ENCODE measurements at places on chromosomes 2 and 18.

DNA sequence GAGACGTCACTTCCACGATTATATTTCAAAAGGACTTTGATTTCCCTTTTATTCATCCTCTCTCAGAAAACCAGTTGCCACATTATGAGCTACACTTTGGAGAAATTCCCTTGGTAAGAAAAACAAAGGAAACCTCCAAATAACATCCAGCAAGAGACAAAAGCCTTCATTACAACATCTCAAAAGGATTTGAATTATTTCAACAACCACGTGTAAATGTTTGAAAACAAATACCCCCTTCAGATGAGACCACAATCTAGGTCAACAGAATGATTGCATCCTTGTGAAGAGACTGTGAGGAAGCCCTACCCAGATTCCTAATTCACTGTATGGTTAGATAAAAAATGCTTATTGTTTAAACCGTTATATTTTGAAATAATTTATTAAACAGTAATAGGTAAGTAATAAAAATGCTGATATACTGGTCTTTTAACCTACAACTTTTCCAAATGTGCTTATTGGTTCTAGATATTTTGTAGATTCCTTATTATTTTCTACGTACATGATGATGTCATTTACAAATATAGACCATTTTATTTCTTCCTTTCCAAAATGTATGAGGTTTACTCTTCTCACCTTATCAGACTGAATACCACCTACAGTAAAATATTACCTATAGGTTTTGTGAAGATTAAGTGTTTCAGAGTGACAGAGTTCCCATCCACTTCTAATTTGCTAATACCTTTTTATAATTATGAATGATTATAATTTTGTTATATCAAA is 922.7 kb upstream of the CHAC2 start:
- no peak for DNase-seq

DNA sequence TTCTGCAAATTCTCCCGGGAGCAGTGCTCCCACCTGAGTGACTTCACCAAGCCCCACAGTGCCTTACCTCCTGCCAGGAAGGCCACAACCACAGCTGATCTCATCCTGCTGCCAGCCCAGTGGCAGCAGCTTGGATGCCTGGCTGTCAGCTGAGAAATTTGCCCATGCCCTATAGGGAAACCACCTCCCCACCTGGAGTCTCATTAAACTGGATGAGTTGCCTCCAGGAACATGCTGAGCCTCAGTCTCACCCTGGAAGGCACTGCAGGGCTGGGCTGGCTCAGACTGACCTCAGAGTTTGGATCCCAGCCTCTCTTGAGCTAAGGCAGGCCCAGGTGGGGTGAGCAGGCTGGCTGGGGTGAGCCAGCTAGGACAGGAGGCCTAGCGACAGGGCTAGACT is 23.3 kb downstream of the REEP1 start:
- DNase-seq = no peak

GRCh38 chr18:267380-267687 is 513 bp downstream of the THOC1 start:
- no peak for DNase-seq

- no peak for DNase-seq
Measured at GRCh38 chr2:34337735-34338134, 738.6 kb upstream of the FAM98A start.

DNA sequence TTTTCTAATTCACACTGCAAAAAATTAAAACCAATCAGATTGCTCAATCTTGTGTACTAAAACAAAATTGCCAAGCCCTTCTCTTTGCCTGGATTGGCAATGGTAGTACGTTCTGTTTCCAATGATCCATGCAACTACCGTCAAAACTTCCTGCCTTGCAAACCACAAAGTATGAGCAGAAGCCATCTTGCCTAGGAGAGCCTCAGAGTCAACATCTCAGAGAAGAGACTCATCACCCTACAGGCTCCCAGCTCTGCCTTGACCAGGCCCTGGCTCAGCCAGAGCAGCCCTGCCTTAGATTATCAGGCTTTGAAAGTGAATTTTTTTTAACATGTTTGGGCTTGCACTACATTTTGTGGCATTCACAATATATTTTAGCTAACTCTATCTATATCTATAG is 574.1 kb downstream of the SATB2 start:
- DNase-seq = no peak

DNA sequence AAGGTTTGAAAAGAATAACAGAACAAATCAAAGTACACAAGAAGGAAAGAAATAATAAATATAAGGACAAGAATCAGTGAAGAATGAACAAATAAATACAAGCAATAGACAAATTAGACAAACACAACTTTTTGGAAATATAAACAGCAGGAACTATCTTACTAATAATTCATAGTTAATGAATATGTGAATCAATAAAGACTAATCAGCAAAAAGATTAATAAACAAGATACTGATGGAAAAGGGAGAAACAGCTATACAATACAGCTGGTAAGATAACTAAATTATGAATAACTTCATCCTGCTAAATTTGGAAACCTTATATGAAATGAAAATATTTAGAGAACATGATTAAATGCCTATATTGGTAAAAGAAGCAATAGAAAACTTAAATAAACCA is 193.6 kb upstream of the SPRED2 start:
- DNase-seq = no peak

- DNase-seq = no peak
Measured at GRCh38 chr2:12766421-12766879, 49.7 kb downstream of the TRIB2 start.

- no peak for DNase-seq
Measured at GRCh38 chr2:232076736-232077135, 115.2 kb downstream of the DIS3L2 start.

GRCh38 chr2:149470046-149470445 is 117.5 kb downstream of the MMADHC start:
- no peak for DNase-seq
